ENCODE measurements at places on chromosomes 12 and 14. TPM values are rescaled to one million over a fixed set of nuclear protein-coding genes. Genes with fewer than 3 reads are reported as not detected.

The KLRC4 gene
- not detected for total RNA-seq

The FGF6 gene
- not detected for total RNA-seq

GRCh38 chr12:2570562-2570961 lies 224.2 kb upstream of the FKBP4 start:
- no peak for DNase-seq
- H3K27ac ChIP-seq, result no peak overlapping the region
- no peak overlapping the region for H3K4me3 ChIP-seq
- no peaks in the 10 kb centered on the region for H3K36me3 ChIP-seq

GRCh38 chr14:79167957-79168356 lies 997.8 kb downstream of the NRXN3 start:
- no peaks in the 10 kb centered on the region for H3K36me3 ChIP-seq
- H3K4me1 ChIP-seq, result no peaks in the 10 kb centered on the region
- DNase-seq, result no peak
- H3K27me3 ChIP-seq, result no peaks in the 10 kb centered on the region
- H3K4me3 ChIP-seq, result no peak overlapping the region
- no peak overlapping the region for H3K27ac ChIP-seq

- H3K27me3 ChIP-seq, result no peaks in the 10 kb centered on the region
- H3K27ac ChIP-seq, result no peak overlapping the region
- H3K36me3 ChIP-seq, result no peaks in the 10 kb centered on the region
- no peak overlapping the region for H3K4me3 ChIP-seq
Observed at GRCh38 chr12:74043343-74043742, 494.3 kb upstream of the ATXN7L3B start.

GRCh38 chr12:100591979-100592378 lies 18.5 kb downstream of the GAS2L3 start:
- DNase-seq, result no peak
- no peaks in the 10 kb centered on the region for H3K36me3 ChIP-seq
- no peak overlapping the region for H3K27ac ChIP-seq
- no peaks in the 10 kb centered on the region for H3K4me1 ChIP-seq

Data from H1 (cell line).